ENCODE measurements at places on chromosomes 11 and 22.

DNA sequence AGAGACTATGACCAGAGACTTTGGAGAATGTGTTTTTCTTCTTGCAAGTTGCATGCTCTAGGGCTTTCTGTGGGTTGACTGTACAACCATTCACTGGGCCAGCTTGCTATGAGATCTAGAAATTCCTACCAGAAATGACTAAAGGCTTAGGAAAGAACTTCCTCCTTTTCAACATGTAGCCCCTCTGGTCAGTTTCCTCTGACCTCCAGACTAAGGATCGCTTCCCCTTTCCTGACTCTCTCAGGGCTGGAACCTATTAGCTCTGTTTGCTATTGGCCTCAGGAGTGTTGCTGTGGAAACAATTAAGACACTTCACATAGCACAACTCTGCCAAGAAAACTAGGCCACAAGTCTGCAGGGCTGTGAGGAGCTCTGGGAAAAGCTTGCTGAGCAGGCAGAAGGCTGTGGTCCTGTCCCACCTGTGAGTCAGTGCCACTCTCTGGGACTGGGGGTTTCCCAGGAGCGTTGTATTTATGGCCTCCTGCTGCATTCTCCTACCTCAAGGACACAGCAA lies 10.7 kb downstream of the CRY2 start:
- DNase-seq, result no peak

DNA sequence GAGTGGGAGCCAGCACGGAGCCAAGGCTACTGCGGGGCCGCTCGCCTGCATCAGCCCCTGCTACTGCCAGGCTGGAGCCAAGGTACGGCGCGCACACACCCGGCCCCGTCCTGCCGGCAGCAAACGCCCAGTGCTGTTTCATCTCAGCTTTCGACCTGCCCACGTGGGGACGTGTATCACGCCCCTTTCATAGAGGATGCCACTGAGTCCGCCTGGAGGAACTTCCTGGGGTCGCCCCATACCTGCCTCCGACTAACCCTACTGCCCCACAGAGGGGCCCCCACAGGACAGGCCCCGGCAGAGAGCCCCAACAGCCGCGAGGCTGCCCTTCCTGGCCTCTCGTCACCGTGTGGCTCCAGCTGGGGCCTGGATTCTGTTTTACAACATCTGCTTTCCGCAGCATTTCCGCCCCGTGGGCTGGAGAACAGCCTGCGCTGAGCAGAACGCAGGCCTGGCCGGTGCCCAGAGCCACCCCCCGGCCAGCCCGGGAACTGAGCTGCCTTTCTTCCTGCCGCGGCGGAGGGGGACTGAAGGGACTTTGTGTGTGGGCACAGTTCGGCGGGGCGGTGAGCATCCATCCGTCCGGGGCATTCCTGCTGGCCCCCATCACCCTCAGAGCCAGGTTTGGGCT lies 22.9 kb upstream of the ARHGAP8 start:
- peak; percentile 55 for DNase-seq

- DNase-seq, result no peak
Observed at GRCh38 chr11:70782401-70782913, 384.1 kb downstream of the CTTN start.

DNA sequence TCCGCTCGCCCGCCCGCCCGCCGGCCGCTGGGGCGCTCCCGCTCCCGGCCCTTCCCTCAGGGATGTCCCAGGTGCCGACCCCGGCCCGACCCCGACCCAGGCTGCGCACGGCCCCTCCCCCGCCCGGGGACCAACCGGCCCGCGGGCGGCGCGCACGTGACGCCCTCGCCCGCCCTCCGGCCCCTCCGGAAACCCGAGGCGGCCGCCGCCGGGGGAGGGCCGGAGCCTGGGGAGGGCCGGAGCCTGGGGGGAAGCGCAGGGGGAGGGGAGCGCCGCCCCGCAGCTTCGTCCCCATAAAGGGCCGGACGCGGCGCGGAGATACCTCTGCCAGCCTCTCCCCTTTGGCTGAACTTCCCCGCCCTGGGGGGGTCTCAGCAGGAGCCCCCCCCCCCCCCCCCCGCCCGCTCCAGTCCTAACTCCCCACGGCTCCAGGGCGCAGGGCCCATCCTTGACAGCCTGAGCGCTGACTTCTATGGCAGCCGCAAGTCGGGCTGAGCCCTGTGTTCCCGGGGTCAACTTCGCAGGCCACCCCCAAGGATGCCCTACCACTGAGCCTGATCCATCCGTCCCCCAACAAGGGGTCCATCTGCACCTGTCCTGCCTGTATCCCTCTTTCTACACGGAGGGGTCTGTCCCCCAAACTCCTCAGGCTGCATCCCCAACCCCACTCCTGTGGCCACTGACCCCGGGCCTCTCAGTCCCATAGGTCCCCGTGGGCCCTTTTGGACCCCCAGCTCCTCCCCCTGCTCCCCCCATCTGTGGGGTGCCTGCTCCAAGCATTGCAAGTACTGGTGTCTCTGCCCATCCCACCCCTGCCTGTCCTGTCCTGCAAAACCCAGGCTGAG lies at the start of gene MAPK12:
TSS of gene MAPK12 (minus strand) at position 69 of the 845 bp plus-strand sequence. CDS start 174 bp downstream, outside the sequence.
- peak; percentile 98 for DNase-seq

GRCh38 chr11:749731-750130 lies 2.5 kb downstream of the TALDO1 start:
- DNase-seq, result peak; percentile 9

GRCh38 chr22:37805810-37806277 lies 1.9 kb upstream of the GCAT start:
- DNase-seq, result no peak

GRCh38 chr11:58503361-58503856 lies 4.5 kb downstream of the OR5B21 start:
- no peak for DNase-seq

- DNase-seq, result no peak
Observed at GRCh38 chr11:10639350-10639749, 54.2 kb downstream of the IRAG1 start.

- DNase-seq, result peak; percentile 64
Observed at GRCh38 chr11:64762277-64762673, 2.5 kb upstream of the PYGM start.

- no peak for DNase-seq
Observed at GRCh38 chr11:110759972-110760381, 47.7 kb upstream of the ARHGAP20 start.

DNA sequence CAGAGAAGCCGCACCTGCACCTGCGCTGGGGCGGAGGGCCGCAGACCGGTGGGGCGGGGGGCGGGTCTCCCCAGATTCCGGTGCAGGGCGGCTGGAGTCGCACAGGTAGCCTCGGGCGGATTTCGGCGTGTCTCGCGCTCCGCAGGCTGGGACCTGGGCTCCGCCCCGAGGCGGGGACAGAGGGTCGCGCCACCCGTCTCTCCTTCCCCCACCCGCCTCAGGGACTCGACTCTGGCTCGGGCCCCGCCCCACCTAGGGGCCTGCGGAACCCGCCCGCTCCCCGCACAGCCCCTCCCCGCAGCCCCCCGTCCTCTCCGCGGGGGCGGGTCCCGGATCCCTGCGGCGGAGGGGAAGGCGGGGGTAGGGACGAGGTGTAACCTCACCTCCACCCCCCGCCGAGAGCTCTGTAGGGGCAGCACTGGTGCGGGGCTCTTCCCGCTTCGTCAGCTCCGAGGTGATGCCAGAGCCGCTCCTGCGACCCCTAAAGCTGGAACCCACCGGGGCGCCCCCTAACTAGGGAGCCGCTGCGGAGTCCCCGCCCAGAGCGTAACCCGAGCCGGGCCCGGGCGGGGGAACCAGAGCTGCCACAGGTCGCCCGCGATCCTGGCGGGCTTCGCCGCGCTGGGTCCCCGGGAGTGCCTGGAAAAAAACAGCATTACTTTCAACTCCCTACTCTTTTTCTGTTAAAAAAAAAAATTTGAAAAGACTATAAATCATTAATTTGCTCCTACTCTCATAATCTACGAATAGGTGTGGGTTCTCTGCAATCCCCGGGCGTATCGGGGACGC lies at the start of gene SLC29A2:
TSS of gene SLC29A2 (minus strand) at position 134 of the 789 bp plus-strand sequence. CDS start 169 bp downstream, outside the sequence.
- peak; percentile 99 for DNase-seq

All from H7 (cell line).